Substantia nigra (tissue), 51 donors: ENCODE measurements at places on chromosomes 7 and 10.

- no peak for DNase-seq
Measured at GRCh38 chr7:25567430-25567829, 339.1 kb upstream of the NPVF start.

- no peak for DNase-seq
Measured at GRCh38 chr7:1557006-1557405, 1.0 kb upstream of the TMEM184A start.

- no peak for DNase-seq
Measured at GRCh38 chr7:105306298-105306748, 82.4 kb downstream of the SRPK2 start.

GRCh38 chr7:32316839-32317238 lies 173.3 kb downstream of the LSM5 start:
- no peak for DNase-seq

GRCh38 chr7:134045716-134046115 lies 81.4 kb upstream of the LRGUK start:
- DNase-seq: no peak

- no peak for DNase-seq
Measured at GRCh38 chr7:128550920-128551319, 74.4 kb downstream of the METTL2B start.

GRCh38 chr10:125627646-125628045 lies 55.3 kb downstream of the TEX36 start:
- no peak for DNase-seq

GRCh38 chr7:86158111-86158510 lies 485.6 kb upstream of the GRM3 start:
- DNase-seq: no peak

- peak; percentile 9 for DNase-seq
Measured at GRCh38 chr7:140640060-140640637, 464 bp downstream of the DENND2A start.

DNA sequence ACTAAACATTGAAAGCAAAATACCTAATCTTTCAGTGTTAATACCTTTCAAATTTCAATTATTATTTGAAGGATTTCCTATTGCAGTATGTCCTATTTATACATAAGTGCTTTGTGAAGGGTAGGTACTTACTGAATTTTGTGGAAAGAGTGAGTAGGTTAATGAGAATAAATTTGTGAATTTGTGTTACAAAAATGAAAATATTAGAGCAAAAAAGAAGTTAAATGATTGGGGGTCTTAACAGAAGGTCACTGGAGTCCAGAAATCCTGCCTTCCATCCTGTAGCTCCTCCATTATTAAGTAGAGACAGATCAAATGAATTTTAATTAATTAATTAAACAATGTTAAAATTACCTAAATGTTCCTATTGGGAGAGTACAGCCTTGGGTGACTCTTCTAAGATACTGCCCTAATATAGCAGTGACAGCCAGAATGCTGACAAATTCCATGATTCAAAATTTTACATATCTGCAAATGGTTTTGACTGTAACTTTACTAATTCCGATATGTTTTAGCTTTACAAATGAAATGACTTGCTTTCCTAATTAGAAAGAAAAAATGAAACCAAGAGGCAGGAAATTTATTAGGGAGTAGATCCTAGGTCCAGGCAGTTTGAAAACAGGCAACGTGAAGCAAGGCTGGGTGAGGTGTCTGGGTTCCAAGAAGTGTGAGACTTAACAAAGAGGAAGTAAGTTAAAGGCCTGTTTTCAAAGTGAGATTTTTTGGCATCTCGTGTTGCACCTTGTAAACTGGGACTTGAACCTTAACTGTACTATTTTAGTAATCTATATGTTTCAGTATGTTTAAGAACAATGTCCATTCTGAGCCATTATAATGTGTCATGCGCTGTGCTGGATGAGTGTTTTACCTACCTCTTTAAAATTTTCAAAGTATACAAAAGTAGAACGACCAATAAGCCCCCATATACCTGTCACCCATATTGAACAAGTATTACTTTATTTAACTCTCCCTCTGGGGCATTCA lies 1.5 kb downstream of the PIK3CG start:
- DNase-seq: no peak

- DNase-seq: no peak
Measured at GRCh38 chr10:31799181-31799580, 129.4 kb downstream of the ARHGAP12 start.

DNA sequence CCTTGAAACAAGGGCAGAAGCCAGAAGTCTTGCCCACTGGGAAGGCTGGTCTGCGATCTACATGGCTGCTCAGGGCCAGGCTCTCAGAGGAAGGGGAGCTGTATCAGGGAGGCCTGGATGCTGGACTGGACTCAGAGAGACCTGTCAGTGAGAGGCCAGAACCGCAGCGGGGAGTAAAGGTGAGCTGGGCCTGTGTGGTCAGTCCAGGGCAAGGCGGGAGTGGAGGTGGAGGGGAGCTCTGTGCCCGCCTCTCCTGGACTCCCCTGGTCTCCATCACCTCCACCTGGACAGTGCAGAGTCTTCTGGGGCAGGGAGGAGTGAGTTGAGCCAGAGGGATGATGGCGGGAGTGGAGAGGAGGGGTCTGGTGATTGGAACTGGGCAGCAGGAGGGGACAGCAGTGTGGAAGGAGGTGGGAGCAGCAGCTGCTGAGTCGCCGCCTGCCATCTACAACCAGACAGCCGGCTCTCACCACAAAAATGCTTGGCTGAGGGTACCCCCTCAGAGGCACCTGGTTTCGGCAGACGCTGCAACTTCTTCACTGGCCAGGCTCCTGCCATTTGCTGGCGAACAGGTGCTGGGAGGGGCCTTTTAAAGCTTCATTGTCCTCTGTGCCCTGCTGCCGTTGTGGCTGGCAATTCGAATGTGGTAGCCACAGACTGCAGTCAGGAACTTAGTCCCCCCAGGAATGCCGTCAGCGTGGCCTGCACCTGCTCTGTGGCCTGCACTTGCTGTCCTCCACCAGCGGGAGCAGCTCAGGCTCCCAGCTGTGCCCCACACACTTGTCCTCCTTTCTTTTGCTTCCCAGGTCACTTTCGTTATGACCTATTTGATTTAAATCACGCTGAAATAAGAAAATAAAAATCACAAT lies 3.5 kb downstream of the RASSF4 start:
- DNase-seq: peak; percentile 53

- DNase-seq: no peak
Measured at GRCh38 chr10:88526501-88527105, 56.5 kb downstream of the RNLS start.

- DNase-seq: peak; percentile 12
Measured at GRCh38 chr7:102284891-102285539, 1.7 kb upstream of the SH2B2 start.

GRCh38 chr10:79266084-79266483 lies 81.2 kb upstream of the PPIF start:
- DNase-seq: no peak

- DNase-seq: peak; percentile 43
Measured at GRCh38 chr10:118045837-118046394, 825 bp downstream of the RAB11FIP2 start.

GRCh38 chr7:137652721-137653120 lies 194.1 kb downstream of the DGKI start:
- DNase-seq: no peak

GRCh38 chr7:55173671-55174070 lies 154.9 kb downstream of the EGFR start:
- DNase-seq: no peak

- no peak for DNase-seq
Measured at GRCh38 chr7:101172005-101172853, 6.9 kb upstream of the VGF start.

- DNase-seq: no peak
Measured at GRCh38 chr7:85529831-85530230, 343.0 kb upstream of the SEMA3D start.

- no peak for DNase-seq
Measured at GRCh38 chr7:33262476-33262875, 133.1 kb downstream of the BBS9 start.

DNA sequence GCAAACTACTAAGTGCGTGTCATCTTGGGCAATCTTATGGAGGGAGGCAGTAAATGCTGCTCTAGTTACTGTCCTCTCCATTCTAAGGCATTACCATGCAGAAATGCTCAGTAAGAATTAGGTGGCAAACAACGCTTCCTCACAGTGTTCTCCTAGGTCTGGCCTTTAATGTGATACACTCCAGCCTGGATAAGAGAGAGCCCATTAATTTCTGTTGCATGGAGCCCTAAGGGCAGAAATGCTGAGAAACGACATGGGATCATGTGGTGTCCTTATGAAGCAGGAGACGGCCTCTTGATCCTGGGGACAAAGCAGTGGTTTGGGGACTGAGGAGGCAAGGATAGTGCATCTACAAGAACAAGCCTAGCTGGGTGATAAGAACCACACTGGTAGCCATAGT lies 44.0 kb downstream of the SLC25A13 start:
- DNase-seq: no peak

DNA sequence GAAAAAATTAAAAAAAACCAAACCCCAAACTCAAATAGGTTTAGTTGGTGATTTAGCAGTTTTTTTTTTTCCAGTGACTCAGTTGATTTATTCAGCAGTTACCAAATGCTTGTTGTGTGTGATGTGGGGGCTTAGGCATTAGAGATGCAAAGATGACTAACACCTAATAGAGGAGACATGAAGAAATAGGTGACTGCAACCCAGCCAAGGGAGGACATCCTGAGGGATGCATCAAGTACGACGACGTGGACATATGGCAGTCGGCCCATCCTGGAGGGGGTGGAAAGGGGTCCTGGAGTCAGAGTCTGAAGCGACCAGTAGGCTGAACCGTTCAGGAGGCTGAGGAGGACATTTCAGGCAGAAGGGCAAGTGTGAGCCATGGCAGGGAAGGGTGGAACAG lies 35.5 kb downstream of the LRMDA start:
- no peak for DNase-seq

GRCh38 chr10:49170632-49171325 lies 17.4 kb downstream of the TMEM273 start:
- no peak for DNase-seq

- DNase-seq: no peak
Measured at GRCh38 chr10:75647675-75648074, 216.3 kb downstream of the LRMDA start.

- DNase-seq: no peak
Measured at GRCh38 chr7:34313289-34313688, 344.7 kb upstream of the NPSR1 start.

- DNase-seq: no peak
Measured at GRCh38 chr10:117617659-117618058, 75.1 kb downstream of the EMX2 start.

GRCh38 chr10:43380610-43381222 lies 9.3 kb downstream of the FXYD4 start:
- DNase-seq: no peak

DNA sequence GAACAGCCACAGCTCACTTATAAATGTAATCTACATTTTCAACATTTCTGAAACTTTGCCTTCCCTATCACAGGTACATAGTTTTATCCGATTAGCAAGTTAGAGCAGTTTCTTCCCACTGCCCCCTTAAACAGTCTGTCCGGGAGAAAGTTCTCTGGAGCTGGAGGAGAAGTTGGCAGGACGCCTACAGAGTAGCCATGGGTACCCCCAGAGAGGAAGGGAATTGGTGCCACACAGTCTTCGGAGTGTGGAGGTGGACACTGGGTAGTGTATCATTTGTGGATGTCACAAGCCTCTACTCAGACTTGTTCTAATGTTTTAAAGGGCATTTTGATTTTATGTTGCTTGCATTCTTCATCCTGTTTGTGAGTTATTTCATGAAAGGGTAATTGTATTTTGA lies 39.0 kb downstream of the TAF3 start:
- peak; percentile 3 for DNase-seq

- no peak for DNase-seq
Measured at GRCh38 chr7:56290548-56290947, 174.3 kb upstream of the NUPR2 start.

DNA sequence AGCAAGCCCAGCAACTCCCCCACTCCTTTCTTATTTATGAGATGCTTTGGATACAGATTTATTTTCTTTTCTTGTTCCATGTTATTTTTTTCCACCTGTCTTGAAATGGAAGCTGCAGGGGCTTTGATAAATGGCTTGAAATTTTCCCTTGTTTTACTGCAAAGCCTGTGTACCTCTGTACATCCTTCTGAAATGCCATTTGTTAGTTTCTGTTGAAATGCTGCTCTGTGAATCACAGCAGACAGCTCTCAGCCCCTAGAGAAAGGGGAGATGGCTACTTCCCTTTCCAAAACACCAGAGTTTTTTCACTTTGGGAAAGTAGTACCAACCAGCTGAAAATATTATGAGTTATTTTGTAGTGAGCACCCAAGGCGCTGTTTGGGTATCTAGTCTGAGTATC lies 304.2 kb downstream of the ELMO1 start:
- DNase-seq: no peak

GRCh38 chr7:67547183-67547907 lies 550.7 kb downstream of the TYW1 start:
- no peak for DNase-seq

DNA sequence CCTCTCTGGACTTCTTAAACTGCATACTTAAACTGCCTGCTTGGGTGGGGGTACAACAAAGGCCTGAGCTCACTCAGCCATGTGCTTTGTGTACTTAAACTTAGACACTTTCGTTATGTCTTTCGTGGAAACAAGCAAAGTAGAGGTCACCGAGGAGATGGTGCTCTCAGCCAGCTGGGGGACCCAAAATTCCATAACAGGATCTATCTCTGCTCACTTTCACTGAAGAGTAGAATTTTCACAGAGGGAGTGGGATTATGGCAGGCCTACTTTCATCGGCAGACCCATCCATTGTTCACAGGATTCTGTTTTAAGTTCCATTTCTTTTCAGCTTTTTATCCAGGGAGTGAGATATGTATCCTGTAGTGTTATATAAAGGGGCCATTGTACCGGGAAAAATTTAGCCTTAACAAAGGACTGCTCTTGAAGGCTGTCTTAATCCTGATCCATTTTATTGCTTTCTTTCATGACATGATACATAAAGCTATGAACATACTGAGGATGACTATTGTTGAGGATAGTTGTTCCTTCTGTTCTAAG lies 370.0 kb upstream of the GHITM start:
- no peak for DNase-seq

DNA sequence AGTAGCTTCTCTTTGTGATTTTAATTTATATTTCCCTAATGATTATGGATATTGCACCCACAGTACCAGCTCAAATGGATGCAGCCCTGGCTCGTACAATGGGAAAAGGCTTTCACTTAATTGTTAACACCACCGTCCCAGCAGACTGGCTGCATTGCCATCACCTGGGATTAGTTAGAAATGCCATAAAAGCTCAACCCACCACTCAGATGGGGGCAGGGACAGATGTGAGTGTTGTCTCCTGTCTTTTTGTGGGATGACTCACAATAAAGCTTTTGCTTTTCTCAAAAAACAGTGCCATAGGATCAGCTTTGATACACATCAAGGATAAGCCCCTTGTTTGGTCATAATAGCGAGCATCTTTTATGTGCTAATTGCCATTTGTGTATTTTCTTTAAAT lies 729.1 kb downstream of the TNS3 start:
- DNase-seq: no peak

DNA sequence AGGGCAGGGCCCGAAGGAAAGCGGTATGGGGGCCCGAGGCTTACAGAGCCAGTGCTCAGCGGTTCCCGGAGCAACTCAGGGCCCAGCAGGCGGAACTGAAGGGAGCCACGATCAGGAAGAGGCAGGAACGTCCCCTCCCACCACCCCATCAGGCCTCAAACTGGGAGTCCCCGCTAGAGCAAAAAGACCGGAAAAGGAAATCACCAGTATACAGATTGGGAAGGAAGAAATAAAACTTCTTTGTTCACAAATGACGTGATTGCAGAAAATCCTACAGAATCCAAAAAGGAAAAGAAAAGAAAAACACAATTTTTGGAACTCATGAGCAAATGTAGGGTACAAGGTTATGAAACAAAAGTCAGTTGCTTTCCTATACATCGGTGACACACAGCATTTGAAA lies 21.6 kb upstream of the ZFAND2A start:
- no peak for DNase-seq

- no peak for DNase-seq
Measured at GRCh38 chr7:19754521-19755116, 18.8 kb downstream of the TMEM196 start.

GRCh38 chr10:110610308-110610774 lies 33.8 kb upstream of the RBM20 start:
- no peak for DNase-seq
